ENCODE measurements at places on chromosomes 12 and 14.
A peak's percentile ranks its signal among the peaks of the same experiment; 100 is the strongest.

GRCh38 chr12:44502681-44503080 is 373.4 kb downstream of the NELL2 start:
- no peak for DNase-seq

- DNase-seq: no peak
Observed at GRCh38 chr12:45852508-45852907, 123.0 kb downstream of the ARID2 start.

- DNase-seq: no peak
Observed at GRCh38 chr12:107225635-107226034, 132.3 kb upstream of the CRY1 start.

DNA sequence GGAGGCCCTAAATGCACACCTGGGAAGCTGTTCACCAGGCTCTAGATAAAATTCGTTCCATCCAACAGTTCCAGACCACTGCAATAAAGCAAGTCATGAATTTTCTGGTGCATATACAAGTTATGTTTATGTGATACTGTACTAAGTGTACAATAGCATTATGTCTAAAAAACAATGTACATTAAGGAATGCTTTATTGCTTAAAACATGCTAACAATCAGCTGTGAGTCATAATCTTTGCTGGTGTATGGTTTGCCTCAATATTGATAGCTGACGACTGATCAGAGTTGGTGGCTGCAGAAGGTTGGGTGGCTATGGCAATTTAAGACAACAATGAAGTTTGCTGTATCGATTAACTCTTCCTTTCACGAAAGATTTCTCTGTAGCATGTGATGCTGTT is 52.3 kb downstream of the ATG14 start:
- DNase-seq: no peak

DNA sequence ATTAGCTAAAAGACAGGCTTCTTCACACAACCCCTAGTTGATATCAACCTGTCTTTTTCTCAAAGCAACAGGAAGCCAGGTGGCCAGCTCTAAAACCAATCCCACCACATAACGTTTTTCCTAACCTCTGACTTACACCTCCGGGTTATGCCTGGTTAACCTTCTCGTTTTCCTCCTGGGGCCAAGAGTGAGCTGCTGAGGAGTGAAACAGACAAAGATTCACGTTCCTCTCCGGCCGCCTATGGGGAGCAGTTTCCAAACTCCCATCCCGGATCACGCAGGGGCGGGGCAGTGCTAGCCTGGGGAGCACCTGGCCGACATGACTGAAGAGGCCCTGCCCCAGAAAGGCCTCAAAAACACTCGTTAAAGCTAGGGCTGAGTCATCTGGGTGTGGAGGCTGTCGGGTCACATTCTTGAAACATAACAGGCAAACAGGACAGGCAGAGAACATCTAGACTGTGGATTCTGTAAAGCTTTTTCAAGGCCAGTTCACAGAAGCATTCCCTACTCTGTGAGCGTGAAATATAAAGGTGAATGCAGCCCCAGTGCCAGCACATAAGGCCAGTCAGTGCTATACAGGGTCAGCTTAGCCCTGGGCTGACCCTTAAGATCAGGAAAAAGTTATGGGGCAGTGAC is 25.9 kb upstream of the LGALS3 start:
- DNase-seq: peak; percentile 97

GRCh38 chr14:78673845-78674244 is 503.7 kb downstream of the NRXN3 start:
- DNase-seq: no peak

DNA sequence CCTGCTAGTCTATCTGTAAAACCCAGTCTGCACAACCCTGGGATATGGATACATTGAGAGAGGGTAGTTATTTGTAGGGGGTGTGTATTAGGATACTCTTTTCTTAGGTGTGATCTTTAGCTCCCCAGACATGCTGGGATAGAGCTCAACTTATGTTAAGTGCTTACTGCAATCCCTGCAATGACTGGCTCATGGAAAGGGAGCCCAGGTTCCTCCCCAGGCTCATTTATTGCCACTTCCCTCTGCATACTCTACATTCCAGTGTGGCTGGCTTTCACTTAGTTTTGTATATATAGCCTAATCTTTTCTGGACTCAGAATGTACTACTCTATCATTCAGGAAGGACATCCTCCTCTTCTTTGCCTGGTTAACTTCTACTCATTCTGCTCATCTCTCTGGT is 172.0 kb downstream of the SYT10 start:
- no peak for DNase-seq

GRCh38 chr12:92511786-92512185 is 191.0 kb upstream of the PLEKHG7 start:
- DNase-seq: no peak

DNA sequence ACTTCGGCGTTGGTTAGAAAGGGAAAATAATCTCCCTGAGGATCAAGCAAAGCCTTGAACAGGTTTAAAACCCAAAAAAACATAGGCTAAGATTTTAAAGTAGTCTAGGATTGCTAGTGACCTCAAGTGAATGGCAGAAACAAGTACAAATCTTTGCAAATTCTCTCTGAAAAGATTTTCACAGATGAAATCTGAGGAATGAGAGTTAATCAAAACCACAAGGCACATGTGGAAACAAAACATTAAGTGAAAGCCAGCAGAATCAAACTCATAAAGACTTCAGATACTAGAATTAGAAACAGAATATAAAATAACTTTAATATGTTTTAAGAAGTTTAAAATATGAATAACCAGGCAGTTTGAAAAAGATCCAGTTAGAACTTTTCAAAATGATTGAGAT is 52.2 kb upstream of the CFL2 start:
- DNase-seq: no peak

DNA sequence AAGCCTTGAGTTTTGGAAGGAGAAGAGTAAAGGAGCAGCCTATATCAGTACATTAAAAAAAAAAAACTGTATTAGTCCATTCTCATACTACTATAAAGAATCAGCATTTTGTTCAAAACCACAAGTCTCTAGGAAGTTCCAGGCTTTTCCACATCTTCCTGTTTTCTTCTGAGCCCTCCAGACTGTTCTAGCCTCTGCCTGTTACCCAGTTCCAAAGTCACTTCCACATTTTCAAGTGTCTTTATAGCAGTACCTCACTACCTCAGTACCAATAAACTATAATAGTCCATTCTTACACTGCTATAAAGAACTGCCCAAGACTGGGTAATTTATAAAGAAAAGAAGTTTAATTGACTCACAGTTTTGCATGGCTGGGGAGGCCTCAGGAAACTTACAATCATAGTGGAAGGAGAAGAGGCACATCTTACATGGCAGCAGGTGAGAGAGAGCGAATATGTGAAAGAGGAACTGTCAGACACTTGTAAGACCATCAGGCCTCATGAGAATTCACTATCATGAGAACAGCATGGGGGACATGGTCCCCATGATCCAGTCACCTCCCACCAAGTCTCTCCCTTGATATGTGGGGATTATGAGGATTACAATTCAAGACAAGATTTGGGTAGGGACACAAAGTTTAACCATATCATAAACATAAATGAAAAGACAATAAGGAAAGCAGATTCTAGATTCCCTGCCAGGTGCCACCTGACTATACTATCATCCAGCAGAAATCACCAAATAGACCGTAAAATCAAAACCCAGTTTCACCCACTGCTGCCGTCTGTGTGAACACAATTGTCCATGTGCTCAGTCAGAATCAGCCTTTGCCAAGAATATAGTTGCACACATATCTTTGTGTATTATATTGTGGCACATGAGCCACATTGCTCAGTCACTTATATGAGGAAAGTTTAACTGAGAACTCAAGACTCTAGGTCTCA is 27.8 kb downstream of the TOGARAM1 start:
- DNase-seq: no peak

GRCh38 chr12:85357609-85358008 is 77.6 kb downstream of the ALX1 start:
- no peak for DNase-seq

DNA sequence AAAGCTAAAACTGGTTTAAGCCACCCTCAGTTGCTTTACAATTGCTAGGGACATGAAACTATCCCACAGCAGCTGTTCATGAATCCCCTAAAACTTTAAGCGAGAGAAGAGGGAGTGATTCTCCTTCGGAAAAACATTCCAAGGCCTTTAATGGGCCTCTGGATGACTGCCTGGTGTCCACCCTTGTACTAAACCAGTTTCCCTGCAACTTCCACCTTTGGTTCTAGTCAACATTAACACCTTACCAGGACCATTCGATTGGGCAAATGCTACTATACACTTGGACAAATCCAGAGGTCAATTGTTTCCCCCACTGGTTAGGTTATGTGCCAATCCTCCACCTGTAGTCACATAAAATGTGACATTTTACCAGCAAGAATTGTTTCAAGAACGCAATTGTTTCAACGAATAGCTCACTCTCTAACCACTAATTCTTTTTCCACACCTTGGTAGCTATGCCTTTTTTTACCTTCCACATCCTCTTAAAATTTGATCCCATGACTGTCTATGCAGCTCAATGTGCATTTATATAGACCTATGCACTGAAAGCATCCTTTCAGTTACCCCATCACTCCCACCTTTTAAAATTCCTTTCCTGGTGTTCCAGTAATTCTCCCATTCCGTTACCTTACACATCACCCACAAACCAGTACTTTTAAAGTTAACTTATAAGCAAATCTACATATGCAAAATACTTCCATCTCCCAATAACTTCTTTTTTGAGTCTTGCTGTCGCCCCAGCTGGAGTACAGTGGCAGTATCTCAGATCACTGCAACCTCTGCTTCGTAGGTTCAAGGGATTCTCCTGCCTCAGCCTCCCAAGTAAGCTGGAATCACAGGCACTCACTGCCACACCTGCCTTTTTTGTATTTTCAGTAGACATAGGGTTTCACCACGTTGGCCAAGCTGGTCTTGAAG is 3.6 kb downstream of the UBC start:
- DNase-seq: no peak

DNA sequence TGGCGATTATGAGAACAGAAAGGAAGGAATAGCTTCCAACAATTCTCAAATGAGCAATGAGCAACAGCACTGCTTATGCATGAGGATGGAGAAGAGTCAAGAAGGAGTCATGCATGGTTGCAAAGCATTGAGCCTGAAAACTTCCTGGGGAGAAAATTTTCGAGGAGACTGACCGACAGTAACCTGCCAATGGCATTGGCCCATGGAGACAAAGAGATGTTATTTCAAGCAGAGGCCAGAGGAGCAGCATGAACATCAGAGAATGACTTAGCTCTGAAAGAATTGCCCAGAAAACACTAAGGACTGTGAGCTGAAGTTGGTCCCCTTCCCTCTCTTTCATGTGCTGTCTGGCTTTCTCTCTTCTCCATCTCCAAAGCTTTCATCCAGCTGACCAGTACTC is 343.4 kb downstream of the ADAMTS20 start:
- DNase-seq: no peak

- DNase-seq: no peak
Observed at GRCh38 chr12:104347374-104348075, 44.0 kb downstream of the EID3 start.

DNA sequence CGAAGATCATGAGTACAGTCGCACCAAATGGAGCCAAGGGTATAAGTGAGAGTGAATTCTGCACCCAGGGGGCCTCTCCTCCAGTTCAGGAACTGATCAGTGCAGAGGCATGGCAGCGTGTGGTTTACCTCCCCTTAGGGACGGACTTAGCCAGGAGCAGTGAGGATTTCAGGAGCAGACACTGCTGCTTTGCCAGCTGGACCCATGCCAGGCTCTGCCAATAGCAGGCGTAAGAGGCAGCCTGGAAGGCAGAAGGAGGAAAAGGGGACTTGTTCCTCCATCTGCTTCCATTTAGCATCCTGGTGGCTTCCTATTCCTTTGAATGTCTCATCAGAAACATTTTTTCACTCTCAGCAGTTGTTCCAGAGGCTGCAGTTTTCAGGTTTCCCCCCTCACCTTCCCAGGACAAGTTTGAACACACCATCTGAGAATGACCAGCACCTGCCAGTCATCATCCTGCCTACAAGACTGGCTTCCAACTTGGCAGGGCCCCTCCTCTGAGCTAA is 137.0 kb upstream of the LMNTD1 start:
- no peak for DNase-seq

DNA sequence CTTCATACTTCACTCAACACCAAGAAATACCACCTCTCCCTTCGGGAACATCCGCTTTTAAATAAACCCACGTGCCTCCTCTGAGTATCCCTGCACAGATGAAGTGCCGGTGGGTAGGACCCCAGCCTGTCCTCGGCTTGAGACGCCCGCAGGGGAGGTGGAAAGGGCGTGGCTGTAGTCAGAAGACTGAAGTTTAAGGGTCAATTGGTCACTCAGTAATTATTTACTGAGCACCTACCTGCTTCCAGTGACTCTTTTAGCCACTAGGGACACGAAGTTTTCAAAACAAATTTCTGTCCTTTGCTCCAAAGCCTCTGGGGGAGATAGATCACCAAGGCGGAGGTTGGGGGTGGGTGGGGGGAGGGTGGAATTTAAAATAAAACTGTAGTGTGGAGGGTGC is 309.4 kb downstream of the VRK1 start:
- peak; percentile 35 for DNase-seq

GRCh38 chr12:58804749-58805148 is 115.6 kb downstream of the LRIG3 start:
- DNase-seq: peak; percentile 7

DNA sequence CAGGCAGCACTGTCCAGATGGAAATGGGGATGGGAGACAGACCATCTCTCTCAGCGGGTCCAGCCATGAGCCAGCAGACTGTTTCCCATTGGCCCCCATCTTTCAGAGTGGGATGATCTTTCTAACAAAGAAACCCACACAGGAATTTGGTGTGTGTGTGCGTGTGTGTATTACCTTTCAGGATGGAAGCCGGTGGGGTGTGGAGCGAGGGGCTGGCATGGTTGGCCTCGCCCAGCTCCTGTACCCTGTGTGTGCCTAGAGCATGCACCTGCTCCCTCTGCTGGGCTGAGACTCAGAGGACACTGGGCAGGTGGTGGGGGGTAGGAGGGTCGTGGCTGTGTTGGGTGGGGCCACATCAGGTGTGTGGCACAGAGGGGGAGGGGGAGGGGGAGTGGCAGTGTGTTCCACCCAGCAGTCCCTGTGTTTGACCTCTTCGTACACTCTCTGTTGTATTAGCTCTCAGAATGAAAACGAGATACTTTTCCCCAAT is 33.0 kb upstream of the TSPAN9 start:
- DNase-seq: no peak

GRCh38 chr14:98578204-98578603 is 693.8 kb downstream of the BCL11B start:
- DNase-seq: no peak

DNA sequence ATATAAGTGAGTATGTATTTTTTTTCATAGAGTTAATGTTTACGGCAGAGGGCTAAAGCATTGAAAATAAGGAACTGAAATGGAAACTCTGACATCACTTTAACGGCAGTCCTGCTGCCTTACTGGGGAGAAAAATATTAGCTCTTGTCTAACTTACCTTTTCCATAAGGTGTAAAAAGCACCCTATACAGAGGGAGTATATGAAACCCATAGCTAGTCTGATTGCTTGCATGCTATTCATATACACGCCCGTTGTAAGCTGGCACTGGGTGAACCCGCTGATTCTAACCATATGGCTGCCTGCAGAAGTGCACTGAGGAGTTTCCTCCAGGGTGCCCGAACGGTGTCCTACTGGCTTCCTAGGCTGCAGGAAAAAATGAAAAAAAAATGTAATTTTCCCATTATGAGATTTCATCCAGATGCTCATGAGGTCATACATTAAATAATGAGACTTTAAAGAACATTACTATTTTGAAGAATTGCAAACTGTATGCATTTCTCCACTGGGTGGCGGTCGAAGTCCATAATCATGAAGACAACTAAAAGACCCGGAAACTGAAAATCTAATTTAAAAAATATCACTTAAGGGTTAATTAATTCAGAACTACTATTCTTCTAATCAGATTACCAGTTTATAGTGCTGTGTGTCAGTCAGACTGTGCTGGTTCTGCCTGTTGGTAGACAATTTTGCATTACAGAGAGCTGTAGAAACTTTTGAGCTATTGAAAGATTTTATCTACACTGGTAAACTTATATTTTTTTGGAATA is 144.7 kb downstream of the ALX1 start:
- DNase-seq: peak; percentile 21

GRCh38 chr14:32027255-32027939 is 49.7 kb upstream of the ARHGAP5 start:
- DNase-seq: no peak

All from HCT116 (cell line).